Stimulated activated CD8-positive, alpha-beta memory T cell treated with anti-CD3 and anti-CD28 coated beads, Interleukin-15, amount 100 ng/mL, for 48 hours (primary cell): ENCODE measurements at places on chromosomes 2 and 18.

DNA sequence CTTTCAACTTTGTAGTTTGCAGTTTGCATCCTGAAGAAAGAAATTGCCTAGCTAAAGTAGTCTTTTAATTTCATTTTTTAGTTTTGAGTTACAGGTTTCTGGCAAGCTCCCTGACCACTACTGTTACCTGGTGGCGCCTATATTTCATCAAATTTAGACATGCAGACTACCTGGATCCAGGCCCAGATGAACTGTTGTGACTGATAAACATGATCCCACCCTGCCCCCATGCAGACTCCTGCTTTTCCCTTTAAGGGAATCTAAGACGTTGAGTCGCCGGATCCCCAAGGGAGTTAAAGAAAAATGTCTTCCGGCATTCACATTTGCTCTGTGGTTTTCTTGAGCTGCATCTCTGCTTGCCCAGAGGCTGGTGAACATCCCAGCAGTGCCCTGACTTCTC lies 22.2 kb downstream of the METAP1D start:
- DNase-seq, result no peak

GRCh38 chr18:23380817-23381216 lies 72.3 kb upstream of the RIOK3 start:
- no peak for DNase-seq

GRCh38 chr2:100632759-100633158 lies 70.0 kb downstream of the PDCL3 start:
- no peak for DNase-seq

DNA sequence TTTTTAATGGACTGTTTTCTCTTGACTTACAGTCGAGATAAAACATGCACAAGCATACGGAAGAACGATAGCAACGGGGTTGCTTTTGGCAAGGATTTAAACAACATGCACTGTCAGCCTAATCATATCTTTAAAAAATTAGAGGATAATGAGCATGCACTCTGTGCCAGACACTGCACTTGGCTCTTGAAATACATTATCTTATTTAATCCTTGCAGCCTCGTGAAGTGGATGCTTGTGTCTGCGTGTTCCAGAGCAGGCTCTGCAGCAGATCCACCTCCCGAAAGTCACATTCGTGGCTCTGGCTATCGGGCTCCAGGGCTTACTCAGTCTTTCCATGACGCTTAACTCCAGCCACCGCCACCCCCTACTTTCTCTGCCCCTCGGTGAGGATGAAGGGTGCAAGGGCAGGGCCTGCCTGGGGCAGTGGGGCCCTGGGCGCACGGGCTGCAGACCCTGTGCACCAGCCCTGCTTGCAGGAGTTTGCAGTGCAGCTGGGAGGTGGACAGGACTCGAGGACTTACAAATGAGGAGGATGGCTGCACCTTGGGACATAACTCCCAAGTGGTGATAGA lies 61.7 kb downstream of the ACKR3 start:
- no peak for DNase-seq

DNA sequence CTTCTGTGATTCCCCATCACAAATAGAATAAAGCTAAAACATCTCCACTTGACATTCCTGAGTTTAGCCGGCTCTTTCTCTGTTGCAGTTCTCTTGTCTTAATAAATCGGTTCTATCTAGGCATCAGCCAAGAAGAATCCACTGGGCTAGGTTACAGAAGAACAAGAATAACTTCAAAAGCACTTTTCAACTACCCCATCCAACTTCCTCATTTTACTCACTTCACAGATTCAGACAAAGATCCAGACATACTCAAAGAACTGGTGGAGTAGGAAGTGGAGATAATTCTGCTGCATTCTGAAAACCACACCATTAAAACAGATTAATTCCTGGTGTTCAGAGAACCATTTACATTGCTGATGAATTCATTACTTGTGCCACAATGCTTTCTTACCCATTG lies 9.6 kb upstream of the ALPK2 start:
- DNase-seq, result no peak

DNA sequence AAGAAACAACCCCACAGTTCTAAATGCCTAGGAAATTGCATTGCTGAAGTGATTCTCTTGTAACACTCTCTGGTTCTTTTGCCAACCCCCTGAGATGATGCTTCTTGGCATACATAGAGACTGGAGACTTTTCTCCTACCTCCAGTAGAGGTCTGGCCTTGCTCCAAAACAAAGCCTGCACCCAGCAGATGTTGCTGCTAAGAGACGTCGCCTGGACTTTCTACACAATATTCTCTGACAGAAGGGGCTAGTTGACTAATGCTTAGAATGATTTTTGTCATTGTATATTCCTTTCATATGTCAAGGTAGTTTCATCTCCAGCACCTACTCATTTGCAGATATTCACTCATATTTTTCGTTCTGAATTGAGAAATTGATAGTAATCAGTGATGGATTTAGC lies 24.6 kb downstream of the SOWAHC start:
- no peak for DNase-seq

DNA sequence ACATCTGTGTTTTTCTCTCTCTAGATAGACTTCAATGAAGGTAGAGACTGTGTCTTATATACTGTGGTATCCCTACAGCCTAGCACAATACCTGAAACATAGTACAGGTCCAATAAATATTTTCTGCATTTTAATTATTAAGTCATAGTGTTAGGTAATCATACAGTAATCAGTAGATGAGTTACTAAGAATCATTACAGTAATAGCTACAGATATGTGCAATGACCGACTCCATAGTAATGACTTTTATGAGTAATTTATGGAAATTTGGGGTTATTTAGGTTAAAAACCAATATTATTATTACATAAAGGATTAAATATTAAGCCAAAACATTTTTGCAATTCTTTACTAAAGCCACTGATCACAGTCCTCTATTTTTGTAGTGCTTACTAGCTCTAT lies 21.6 kb downstream of the COL5A2 start:
- no peak for DNase-seq

GRCh38 chr18:60146220-60146960 lies 226.2 kb downstream of the MC4R start:
- DNase-seq, result no peak

DNA sequence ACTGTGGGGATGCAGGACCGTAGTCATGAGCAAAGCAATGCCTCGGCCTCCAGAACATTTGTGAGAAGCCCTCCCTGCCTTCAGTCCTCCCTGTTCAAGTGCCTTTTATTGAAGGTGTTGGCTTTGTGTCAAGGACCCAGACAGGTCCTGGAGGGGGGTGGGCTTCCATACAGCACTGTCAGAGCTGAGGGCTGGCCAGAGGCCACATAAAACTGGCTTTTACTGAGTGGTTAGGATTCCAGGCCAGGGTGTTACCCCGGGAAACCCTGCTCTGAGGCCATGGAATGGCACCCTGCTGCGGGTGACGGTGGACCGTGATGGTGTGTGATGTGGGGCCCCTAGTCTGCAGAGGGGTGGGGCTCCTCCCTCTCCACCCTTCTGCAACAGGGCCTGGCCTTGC lies 41.6 kb downstream of the TOGARAM2 start:
- no peak for DNase-seq

- DNase-seq, result no peak
These were observed 73.9 kb downstream of the MARCO start for GRCh38 chr2:119015845-119016244.

DNA sequence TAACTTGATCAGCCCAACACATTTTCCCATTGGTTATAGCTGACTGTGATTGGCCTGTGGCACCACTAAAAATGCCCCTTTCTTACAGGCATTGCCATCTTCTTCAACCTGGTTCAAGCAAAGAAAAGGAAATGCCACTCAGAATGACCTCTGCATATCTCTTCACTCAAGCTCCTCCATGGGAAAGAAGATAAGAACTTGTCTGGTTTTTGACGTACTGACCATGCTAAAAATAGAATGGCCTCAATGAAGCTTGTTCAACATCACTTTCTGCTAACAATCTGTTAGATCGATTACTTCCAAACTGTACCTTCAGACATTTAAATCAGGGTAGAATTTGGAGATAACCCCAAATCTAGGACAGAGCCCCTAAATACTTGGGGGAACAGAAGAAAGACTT lies 109.5 kb downstream of the CABYR start:
- no peak for DNase-seq

GRCh38 chr2:10433264-10433946 lies 14.7 kb downstream of the ODC1 start:
- no peak for DNase-seq

DNA sequence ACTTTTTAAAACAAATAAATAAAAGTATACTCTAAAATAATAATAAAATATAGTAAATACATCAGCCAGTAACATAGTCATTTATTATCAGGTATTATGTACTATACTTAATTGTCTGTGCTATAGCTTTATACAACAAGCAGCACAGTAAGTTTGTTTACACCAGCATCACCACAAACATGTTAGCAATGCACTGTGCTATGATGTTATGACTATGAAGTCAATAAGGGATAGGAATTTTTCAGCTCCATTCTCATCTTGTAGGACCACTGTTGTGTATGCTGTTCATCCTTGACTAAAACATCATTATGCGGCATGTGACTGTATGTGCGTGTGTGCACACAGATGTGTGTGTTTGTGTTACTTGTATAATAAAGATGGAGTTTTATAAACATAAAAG lies 137.5 kb downstream of the LYPD6B start:
- DNase-seq, result no peak

- DNase-seq, result no peak
These were observed 644 bp downstream of the ONECUT2 start for GRCh38 chr18:57435846-57436190.

DNA sequence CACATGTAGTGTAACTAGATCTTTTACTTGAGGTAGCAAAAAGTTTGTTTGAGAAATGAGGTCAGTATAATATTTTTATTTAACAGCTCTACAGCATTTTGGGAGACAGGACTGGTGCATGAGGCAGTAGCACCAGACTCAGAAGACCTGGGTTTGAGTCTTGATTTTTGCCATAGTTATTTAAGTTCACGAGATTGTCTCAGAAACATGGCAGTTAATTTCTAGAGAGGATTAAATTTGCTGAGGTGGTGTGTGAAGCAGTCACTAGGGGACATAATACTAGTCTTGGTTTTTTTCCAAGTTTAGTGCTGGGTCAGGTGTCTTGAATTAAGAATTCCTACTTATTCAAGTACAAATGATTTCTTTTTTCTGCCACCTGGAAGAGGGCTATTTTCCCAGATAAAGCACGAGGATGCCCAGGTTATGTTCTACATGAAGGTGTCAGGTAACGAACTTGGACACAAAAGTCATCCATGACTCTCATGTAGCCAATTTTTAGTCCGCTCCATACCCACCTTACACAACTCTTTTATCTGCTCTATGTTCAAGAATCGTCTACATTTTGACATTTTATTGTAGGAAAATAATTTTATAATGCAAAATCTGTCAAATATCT lies 1.4 kb downstream of the MARCHF7 start:
- DNase-seq, result no peak
